ENCODE measurements at places on chromosomes 2 and 18.

DNA sequence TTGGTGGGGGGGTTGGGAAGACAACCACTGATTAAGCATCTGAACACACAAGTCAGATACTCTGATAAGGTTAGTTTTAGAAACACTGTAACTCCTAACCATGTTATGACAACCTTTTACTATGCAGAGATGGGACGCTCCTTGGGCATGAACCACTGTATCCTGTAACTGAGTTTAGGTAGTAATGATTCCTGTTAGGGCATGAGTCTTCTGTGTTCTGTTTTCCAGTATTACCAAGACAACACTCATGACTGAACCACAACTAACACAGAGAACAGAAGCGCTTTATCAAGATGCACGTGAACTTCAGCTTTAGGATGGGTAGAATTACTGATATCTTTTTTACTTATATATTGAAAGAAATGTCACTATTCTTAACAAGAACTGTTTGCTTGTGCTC, 14.1 kb upstream of the CREB1 start:
- no peak for DNase-seq

DNA sequence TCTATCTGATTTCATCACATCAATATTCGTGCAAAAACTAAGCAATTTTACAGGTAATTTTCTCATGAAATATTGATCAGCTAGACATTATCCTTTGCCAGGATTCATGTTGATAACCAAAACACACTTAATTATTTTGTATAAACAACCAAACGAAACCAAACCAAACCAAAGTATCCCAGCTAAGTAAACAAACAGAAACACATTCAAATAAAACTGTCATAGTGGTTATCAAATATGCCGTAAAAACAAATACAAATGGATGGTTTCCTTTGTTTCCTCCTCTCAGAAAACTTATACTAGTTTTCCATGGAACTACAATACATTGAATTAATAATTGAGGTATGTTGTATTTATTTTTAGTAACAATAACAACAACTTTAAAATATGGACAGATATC, 777.4 kb downstream of the DSC3 start:
- DNase-seq, result no peak

GRCh38 chr2:168165985-168166901, 81.2 kb downstream of the STK39 start:
- DNase-seq, result no peak

GRCh38 chr18:62280058-62280457, 45.1 kb upstream of the TNFRSF11A start:
- DNase-seq, result no peak

- DNase-seq, result no peak
Observed at GRCh38 chr18:44824884-44825283, 144.2 kb downstream of the SETBP1 start.

DNA sequence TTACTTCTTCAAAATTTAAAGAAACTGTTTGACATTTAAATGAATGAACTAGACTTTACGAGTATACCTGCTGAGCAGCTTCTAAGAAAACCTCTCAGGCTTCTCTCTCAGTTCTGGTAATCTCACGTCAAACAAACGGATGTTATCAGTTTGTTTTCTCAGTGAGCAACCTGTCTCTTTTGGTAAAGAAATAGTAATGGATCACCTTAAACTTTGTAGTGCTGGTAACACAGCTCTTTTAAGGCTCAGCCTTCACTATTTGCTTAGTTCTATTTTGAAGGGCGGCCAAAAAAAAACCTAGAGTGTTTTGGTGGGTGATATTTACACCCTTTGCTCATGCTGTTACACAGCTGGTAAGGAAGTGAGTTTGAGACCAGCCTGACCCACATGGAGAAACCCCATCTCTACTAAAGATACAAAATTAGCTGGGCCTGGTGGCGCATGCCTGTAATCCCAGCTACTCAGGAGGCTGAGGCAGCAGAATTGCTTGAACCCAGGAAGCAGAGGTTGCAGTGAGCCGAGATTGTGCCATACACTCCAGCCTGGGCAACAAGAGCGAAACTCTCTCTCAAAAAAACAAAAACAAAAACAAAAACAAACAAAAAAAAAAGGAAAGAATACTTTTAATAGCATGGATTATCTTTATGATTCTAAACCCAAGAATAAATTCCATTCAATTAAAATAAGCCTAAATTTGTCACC, 15.9 kb downstream of the FN1 start:
- DNase-seq, result no peak

DNA sequence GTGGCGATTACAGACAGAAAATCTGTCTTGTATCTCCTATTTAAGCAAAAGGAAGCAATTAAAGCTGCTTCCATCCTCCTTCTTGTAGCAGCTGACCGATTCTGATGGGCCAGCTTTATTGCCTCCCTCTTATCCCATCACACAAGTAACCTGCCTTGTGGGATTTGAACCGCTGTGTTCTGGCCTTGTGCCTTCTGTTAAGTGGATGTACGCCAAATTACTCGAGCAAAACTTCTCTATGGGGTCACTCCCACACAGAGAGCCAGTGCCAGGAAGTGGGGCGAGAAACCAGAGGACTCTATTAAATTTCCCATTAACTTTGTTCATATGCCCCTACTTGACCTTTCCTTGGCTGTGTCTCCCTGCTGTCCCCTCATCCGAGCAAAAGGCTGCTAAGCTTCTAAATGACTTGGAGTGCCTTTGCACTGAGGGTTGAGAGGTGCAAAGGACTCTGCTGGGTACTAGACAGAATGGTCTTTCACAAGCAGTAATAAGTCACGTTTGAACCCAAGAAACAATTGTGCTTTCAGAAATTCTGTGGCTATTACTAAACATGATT, 672.5 kb downstream of the MBD2 start:
- no peak for DNase-seq

GRCh38 chr2:110677080-110677479, 783 bp downstream of the BUB1 start:
- no peak for DNase-seq

GRCh38 chr2:168482952-168483831, 27.1 kb downstream of the CERS6 start:
- DNase-seq, result no peak

DNA sequence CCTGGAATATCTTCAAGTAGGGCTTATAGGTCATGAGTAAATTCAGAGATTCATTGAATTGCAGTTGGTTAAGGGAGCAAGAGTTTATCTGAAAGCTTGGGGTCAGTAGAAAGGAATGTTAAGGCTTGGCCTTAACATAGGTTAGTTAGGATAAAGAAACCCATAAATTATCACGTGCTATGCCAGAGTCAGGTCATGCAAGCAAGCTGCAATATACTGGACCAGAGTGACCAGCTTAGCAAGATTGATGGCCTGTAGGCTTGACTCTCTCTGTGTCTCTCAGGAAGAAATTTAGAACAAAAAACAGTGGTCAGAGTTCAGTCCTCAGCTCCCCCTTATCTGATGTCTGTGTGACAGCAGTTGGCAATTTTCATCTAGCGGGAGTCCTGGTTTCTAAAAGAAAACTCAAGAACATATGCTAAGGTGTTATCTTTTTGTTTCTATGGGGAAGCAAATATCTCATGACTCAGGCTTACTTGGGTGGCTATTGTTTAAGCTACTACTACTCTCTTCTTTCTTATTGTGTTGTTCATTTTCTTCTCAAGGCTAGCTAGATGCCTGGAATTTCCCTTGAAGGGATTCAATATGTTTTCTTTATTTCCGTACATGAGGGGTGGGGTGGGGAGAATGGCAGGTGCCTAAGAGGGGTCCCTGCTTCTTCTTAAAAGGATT, 28.7 kb upstream of the MARCO start:
- DNase-seq, result no peak

GRCh38 chr2:45626387-45627221, 15.5 kb upstream of the SRBD1 start:
- DNase-seq, result no peak

DNA sequence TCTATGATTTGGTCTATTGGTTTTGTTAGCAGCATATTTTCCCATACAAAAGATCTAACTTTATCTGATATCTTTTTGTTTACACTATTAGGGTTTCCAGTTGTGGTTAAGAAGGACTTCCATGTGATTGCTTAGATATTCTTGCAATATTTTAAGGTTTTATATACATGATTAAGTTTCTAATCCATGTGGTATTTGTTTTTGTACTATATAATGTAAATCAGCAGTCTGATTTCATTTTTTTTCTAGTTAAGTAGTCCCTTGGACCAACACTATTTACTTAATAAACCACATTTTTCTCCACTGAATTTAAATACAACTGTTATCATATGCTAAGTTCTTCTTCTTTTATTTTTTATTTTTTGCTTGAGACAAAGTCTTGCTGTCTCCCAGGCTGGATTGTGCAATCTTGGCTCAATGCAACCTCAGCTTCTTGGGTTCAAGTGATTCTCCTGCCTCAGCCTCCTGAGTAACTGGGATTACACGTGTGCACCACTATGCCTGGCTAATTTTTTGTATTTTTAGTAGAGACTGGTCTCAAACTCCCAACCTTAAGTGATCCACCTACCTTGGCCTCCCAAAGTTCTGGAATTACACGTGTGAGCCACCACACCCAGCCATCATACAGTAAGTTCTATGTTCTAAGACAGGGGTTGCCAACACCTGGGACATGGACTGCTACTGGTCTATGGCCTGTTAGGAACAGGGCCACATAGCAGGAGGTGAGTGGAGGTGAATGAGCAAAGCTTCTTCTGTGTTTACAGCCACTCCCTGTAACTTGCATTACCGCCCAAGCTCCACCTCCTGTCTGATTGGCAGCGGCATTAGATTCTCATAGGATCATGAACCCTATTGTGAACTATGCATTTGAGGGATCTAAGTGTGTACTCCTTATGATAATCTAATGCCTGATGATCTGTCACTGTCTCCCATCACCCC, 58.5 kb upstream of the RAB27B start:
- DNase-seq, result no peak

DNA sequence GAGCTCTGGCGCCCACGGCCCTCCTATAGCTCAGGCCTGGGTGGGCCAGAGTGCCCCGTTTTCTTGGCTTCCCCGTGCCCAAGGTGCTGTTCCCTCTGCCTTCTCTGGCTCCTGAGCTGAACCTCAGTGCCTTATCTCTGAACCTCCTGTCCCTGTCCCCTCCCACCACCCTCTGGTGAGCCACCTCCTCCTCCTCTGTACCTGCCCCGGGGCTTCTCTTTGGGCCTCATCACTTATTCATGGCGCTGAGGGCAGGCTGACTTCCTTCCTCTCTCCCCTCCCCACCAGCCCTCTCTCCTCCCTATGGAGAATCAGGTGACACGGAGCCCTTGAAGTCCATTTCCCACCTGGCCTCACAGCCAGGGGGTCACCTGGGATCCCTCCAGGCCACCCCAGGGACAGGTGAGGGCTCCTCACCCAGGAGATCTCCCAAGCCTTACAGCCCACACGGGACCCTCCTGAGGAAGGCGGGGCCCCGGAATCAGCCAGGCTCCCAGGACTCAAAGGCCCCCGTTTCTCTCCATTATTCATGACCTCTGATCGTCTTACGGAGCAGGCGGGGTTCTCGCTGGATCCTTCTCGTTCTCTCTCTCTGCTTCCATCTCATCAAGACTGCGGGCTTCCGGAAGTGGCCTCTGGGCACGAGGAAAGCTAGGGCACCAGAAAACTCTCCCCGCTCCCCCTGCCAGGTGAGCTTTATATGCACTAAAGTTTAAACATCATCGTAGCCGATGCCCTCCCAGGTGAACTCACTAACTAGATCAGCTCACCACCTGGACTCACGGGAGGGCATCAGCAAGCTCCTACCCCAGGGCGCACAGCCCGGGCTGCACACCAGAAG, at the start of gene LOXHD1:
TSS of gene LOXHD1 (minus strand) at position 106 of the 841 bp plus-strand sequence. CDS start 187 bp downstream, outside the sequence.
- DNase-seq, result no peak

- no peak for DNase-seq
Observed at GRCh38 chr2:128552141-128552805, 233.6 kb upstream of the HS6ST1 start.

DNA sequence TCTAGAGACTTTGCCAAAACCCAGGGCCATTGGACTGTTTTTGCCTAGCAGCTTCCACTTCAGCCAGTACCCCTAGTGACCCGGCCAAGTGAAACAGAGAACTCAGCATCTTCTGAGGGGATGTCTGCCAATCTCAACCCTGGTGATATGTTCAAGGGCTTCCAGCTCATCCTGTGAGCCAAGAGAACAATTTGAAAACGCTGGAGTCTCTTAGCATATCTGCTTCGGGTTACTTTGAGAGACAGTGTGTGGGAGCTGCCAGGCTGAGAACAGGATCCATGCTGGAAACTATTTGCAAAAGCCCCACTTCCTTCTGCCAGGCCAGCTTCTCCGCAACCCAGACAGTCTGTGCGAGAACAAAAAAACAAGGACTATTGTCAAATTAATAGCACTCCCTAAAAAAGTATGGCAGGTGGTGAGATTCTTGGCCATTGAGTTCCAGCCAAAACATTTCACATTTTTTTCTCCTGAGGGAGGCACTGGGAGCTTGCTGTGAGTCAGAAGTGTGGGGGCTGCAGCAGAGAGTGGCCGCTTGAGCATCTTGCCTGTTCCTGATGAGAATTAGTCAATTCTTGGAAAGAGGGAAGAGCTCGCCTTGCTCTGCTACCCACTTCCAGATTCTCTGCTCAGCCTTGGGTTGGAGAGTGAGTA, 395.6 kb upstream of the TRIB2 start:
- no peak for DNase-seq

- DNase-seq, result no peak
Observed at GRCh38 chr2:132595693-132596092, 74.3 kb downstream of the LYPD1 start.

- DNase-seq, result no peak
Observed at GRCh38 chr18:50819027-50819727, 639 bp downstream of the MRO start.

- DNase-seq, result no peak
Observed at GRCh38 chr2:218343591-218343990, 13.1 kb upstream of the CATIP start.

DNA sequence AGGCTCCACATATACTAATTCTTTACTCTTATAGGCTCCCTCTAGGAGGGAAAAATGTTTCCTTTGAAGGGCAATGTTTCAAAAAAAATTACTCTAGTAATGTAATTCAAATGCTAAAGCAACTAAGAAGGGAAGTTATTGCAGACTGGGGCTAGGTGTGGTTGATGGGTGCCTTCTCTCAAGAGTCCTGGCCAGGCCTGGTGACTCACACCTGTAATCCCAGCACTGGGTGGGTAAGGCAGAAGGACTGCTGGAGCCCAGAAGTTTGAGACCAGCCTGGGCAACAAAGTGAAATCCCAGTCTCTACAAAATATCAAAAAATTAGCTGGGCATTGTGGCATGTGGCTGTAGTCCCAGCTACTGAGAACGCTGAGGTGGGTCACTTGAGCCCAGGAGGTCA, 31.2 kb upstream of the CDKL4 start:
- no peak for DNase-seq

DNA sequence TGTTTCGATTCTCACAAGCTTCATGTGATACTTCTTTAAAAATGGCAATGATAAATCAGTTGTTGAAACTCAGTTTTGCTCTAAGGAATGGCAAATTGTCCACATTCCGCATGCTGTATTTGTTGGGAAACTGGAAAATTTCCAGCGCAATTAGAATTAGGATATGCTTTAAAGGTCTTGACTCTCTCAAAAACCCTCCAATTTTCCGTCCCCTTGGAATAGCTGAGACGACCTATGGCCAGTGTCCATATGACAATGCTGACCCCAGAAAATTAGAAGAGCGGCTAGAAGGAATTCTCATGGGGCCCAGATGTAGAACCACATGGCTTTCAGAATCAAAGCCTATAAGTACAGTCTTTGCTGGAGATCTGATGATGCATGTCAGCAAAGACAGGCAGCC, 170.8 kb downstream of the TMEM18 start:
- DNase-seq, result no peak

Data from NCI-H524 treated with DMSO at 0.1 percent for 48 hours (cell line).